ENCODE measurements at places on chromosomes 12 and 14. TPM values are rescaled to one million over a fixed set of nuclear protein-coding genes. Genes with fewer than 3 reads are reported as not detected.

The AHNAK2 gene
- not detected for total RNA-seq

DNA sequence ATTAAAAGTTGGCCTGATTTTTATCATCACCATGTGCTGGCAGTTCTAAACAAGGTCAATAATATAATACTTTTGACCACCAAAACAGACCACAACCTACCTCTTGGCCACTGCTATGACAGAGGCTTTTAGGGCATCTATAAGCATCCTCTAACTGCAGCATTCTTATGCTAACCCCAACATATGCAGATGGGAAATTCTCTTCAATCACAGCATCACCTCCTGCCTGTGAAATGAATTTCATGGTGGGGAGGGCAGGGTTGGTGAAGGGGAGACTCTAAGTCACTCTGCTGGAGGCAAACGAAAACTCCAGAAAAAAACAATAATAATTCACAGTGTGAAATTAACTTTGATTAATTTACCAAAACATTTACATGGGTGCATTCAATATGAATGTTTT lies 78.8 kb upstream of the FAR2 start:
- no peak overlapping the region for H3K4me3 ChIP-seq
- no peak overlapping the region for H3K27ac ChIP-seq
- no peaks in the 10 kb centered on the region for H3K36me3 ChIP-seq
- H3K27me3 ChIP-seq = peaks cover 25% of the 10 kb centered on the region

The C12orf50 gene
- total RNA-seq = not detected

GRCh38 chr12:66050610-66051009 lies 79.9 kb downstream of the LLPH start:
- no peaks in the 10 kb centered on the region for H3K4me1 ChIP-seq
- H3K4me3 ChIP-seq = no peak overlapping the region
- H3K27ac ChIP-seq = no peak overlapping the region
- H3K27me3 ChIP-seq = peaks cover 17% of the 10 kb centered on the region
- H3K36me3 ChIP-seq = no peaks in the 10 kb centered on the region

DNA sequence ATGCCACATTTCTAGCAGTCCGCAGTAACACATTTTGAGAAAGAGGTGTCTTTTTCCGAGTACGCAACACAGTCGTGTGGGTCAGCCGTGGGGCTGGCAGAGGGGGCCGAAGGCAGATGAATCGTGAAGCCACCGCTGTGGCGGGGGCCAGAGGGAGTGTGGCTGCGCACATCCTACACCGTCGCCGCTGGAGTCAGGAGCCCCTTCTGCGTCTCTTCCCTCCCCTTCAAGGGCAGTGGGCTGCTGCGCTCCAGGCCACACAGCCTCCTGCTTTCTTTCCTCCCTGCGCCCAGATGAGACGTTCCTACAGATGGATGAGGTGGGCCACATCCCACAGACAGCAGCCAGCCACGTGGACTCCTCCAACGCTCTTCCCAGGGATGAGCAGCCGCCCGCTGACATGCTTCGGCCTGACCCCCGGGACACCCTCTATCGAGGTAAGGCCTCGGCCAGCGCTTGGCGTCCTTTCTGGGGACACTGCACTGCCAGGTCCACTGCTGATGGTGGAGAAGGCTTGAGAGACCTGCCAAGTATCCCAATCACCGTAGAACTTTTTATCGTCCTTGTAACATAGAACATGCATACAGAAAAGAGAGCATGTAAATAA lies 89.8 kb downstream of the B4GALNT3 start:
- peaks cover 57% of the 10 kb centered on the region for H3K4me1 ChIP-seq
- DNase-seq = no peak
- no peak overlapping the region for H3K27ac ChIP-seq
- H3K27me3 ChIP-seq = peaks cover 13% of the 10 kb centered on the region
- H3K4me3 ChIP-seq = no peak overlapping the region

DNA sequence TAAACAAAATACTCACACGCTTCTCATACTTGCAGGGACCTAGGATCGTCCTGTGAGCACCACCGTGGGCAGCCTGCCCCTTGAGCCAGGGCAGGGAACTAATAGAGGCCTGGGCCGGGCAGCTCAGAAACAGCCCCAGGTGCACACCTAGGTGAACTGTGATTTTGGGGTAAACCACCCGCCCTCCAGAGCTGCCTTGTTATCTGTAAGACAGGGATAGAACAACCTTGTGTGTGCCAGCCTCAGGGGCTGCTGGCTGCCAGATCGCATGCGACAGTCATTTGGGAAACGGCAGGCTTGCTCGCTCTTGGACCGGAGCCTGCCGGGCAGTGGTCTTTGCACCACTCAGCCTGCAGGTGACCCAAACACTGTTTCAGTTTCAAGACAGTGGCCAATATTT lies 86.8 kb downstream of the ADGRD1 start:
- no peaks in the 10 kb centered on the region for H3K4me1 ChIP-seq
- no peaks in the 10 kb centered on the region for H3K27me3 ChIP-seq
- no peak overlapping the region for H3K27ac ChIP-seq
- H3K4me3 ChIP-seq = no peak overlapping the region

GRCh38 chr14:104094709-104095425 lies 9.4 kb downstream of the ASPG start:
- DNase-seq = peak; percentile 74
- no peaks in the 10 kb centered on the region for H3K27me3 ChIP-seq
- H3K27ac ChIP-seq = no peak overlapping the region

The MUCL1 gene
- not detected for total RNA-seq

The HIP1R gene
- 32.7 TPM for total RNA-seq

GRCh38 chr12:43586646-43587245 lies 34.7 kb upstream of the ADAMTS20 start:
- DNase-seq = no peak
- no peaks in the 10 kb centered on the region for H3K36me3 ChIP-seq
- no peak overlapping the region for H3K4me3 ChIP-seq
- no peaks in the 10 kb centered on the region for H3K27me3 ChIP-seq
- H3K4me1 ChIP-seq = no peaks in the 10 kb centered on the region

The GLIPR1L1 gene
- total RNA-seq = not detected

DNA sequence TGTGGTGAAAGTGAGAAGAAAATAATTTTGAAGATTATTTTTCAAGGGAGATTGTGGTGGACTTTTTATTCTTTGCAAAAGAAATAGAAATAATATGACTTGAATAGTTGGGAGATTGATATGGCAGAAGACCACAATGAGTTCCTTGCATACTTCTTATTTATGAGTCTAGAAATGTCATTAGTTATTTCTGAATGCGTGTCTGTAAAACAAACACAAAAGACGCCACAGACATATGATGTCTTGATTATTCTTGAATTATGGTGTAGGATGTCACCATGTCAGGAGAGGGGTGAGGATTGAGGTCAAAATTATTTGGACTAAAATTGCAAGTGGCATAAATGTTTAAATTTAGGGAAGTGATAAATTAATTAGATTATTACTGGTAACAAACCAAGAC lies 440.7 kb upstream of the PDE3A start:
- no peaks in the 10 kb centered on the region for H3K36me3 ChIP-seq
- no peak overlapping the region for H3K4me3 ChIP-seq
- DNase-seq = no peak
- no peaks in the 10 kb centered on the region for H3K4me1 ChIP-seq
- peaks cover 2% of the 10 kb centered on the region for H3K27me3 ChIP-seq

The DTX1 gene
- 0.15 TPM for total RNA-seq

- no peak overlapping the region for H3K27ac ChIP-seq
- peaks cover 2% of the 10 kb centered on the region for H3K27me3 ChIP-seq
- no peak overlapping the region for H3K4me3 ChIP-seq
- H3K4me1 ChIP-seq = no peaks in the 10 kb centered on the region
- H3K36me3 ChIP-seq = no peaks in the 10 kb centered on the region
- DNase-seq = no peak
Measured at GRCh38 chr14:24954037-24954699, 95.8 kb downstream of the STXBP6 start.

The KRT78 gene
- total RNA-seq = not detected

- H3K4me1 ChIP-seq = peaks cover 8% of the 10 kb centered on the region
- H3K27me3 ChIP-seq = peaks cover 14% of the 10 kb centered on the region
- no peak overlapping the region for H3K4me3 ChIP-seq
- no peak for DNase-seq
- H3K27ac ChIP-seq = no peak overlapping the region
- H3K36me3 ChIP-seq = no peaks in the 10 kb centered on the region
Measured at GRCh38 chr12:106769078-106769477, 5.4 kb upstream of the RIC8B start.

The CEBPE gene
- total RNA-seq = 0.67 TPM

GRCh38 chr12:110763583-110763982 lies 20.9 kb upstream of the PPP1CC start:
- H3K27ac ChIP-seq = no peak overlapping the region
- H3K27me3 ChIP-seq = no peaks in the 10 kb centered on the region
- H3K4me3 ChIP-seq = no peak overlapping the region
- peaks cover 3% of the 10 kb centered on the region for H3K4me1 ChIP-seq

- no peaks in the 10 kb centered on the region for H3K36me3 ChIP-seq
- DNase-seq = no peak
- H3K4me3 ChIP-seq = no peak overlapping the region
- H3K27ac ChIP-seq = no peak overlapping the region
- peaks cover 22% of the 10 kb centered on the region for H3K27me3 ChIP-seq
- H3K4me1 ChIP-seq = no peaks in the 10 kb centered on the region
Measured at GRCh38 chr12:128857133-128857763, 4.0 kb downstream of the GLT1D1 start.

The DCP1B gene
- total RNA-seq = 17.5 TPM

DNA sequence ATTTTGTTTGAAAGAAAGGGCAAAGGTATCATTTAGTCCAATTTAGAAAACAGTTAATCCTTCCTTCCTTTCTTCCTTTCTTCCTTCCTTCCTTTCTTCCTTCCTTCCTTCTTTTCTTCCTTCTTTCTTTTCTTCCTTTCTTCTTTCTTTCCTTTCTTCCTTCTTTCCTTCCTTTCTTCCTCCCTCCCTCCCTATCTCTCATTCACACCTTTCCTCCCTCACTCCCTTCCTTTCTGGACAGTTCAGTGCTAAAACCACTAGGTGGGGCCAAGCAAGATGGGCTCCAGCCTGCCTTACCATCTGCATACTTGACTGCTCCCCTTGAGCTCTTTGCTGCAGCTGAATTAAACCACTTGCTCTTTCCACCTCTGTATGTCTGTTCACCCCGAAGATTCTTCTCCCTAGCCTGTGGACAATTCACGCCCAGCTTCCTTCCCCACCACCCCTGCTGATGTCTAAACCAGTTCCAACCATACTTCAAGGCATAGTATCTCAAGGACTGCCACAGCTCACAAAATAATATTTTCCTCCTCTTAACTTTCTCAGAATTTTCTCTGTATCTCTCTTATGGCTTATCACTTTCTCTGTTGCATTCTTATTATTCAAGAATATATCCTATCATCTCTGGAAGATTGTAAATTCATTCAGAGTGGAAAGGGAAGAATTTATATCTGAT lies 78.0 kb downstream of the DBX2 start:
- peaks cover 12% of the 10 kb centered on the region for H3K4me1 ChIP-seq
- H3K4me3 ChIP-seq = no peak overlapping the region
- peak; percentile 9 for DNase-seq
- H3K36me3 ChIP-seq = no peaks in the 10 kb centered on the region

GRCh38 chr14:69312608-69313007 lies 52.6 kb downstream of the GALNT16 start:
- H3K27me3 ChIP-seq = peaks cover 14% of the 10 kb centered on the region
- no peak for DNase-seq
- H3K4me3 ChIP-seq = no peak overlapping the region
- no peaks in the 10 kb centered on the region for H3K36me3 ChIP-seq

DNA sequence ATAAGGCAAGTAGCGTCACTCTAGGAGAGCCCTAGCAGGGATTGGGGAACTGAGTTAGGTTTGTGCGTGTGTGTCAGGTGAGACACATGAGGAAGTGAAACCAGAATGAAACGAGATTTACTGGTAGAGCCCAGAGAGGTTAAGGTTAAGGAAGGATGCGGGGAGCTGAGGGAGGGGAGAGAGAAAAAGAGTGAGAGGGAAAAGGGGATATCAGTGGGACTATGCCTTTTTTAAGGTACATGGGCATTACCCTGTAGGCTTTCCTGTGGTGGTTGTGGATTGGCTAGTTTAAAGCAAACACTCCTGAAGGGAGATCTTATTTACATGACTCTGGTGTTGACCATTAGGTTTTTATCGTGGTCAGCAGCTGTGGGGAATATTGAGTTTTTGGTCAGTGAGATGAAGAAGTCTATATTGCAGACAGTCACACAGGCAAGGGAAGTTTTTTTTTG lies 13.9 kb downstream of the ZDHHC17 start:
- peaks cover 24% of the 10 kb centered on the region for H3K4me1 ChIP-seq
- peaks cover 39% of the 10 kb centered on the region for H3K36me3 ChIP-seq
- no peak for DNase-seq

The JAG2 gene
- total RNA-seq = 1.5 TPM

DNA sequence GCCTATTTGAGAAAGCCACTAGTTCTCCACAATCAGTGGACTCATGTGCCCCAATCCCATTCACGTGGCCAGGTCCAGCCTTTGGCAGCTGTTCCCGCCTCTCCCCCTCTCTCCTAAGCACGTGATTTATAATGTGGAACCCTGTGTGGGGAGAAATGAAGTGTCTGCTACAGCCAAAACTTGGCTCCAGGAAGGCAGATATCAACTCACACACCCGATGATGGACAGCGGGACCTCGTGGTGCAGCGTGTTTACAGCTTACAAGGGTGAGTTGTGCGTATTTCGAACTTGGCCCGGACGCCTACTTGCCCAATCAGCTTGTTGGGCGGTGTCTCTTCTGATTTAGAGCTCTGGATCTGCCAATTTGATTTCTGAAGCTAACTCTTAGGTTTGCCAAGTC lies 38.1 kb upstream of the FAM181A start:
- peaks cover 36% of the 10 kb centered on the region for H3K27me3 ChIP-seq
- peaks cover 7% of the 10 kb centered on the region for H3K4me1 ChIP-seq
- no peaks in the 10 kb centered on the region for H3K36me3 ChIP-seq
- no peak overlapping the region for H3K4me3 ChIP-seq

DNA sequence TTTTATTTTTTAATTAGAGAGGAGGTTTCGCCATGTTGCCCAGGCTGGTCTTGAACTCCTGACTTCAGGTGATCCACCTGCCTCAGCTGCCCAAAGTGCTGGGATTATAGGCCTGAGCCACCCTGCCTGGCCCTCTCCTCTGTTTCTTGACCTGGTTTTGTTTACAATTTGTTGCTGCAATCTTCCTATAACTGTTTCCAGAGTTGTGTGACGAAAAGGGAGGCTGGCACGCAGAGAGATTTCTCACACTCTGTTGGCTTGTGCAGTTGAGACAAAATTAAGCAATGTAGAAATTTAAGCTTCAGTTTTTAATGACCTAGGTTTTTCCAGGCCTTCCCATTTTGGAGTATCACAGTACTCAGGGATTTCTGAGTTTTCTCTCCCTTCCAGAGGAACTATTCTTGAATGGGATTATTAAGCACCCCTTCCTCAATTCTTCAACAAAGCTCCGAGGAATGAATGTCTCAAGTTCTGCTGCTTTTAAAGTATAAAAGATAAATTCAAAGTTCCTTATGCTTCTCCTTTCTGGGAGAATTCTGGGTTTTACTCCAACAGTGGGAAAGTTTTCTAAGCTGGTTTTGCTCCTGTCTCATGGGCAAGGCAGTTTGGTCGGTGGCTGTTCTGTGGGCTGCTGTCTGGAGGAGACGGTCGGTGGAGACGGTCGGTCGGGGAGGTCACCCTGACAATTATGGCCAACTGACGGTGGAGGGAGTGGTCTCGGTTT lies 20.4 kb upstream of the FOS start:
- H3K36me3 ChIP-seq = no peaks in the 10 kb centered on the region
- H3K27ac ChIP-seq = peak overlapping the region; percentile 98
- no peak for DNase-seq
- peak overlapping the region; percentile 83 for H3K4me3 ChIP-seq
- peaks cover 29% of the 10 kb centered on the region for H3K4me1 ChIP-seq
- H3K27me3 ChIP-seq = peaks cover 49% of the 10 kb centered on the region

GRCh38 chr12:19390051-19390598 lies 49.2 kb upstream of the AEBP2 start:
- no peak overlapping the region for H3K27ac ChIP-seq
- no peaks in the 10 kb centered on the region for H3K4me1 ChIP-seq
- H3K27me3 ChIP-seq = no peaks in the 10 kb centered on the region
- no peaks in the 10 kb centered on the region for H3K36me3 ChIP-seq
- no peak for DNase-seq

The TMCC3 gene
- 0.17 TPM for total RNA-seq

- no peak overlapping the region for H3K4me3 ChIP-seq
- H3K27ac ChIP-seq = no peak overlapping the region
- no peak for DNase-seq
- H3K4me1 ChIP-seq = peaks cover 40% of the 10 kb centered on the region
Measured at GRCh38 chr12:66775871-66776270, 97.0 kb upstream of the GRIP1 start.

Measured in activated CD4-positive, alpha-beta T cell treated with anti-CD3 and anti-CD28 coated beads, Interleukin-2, amount 10 ng/mL, durations not matched to agents 7 days and 5 days (primary cell).